ENCODE measurements at places on chromosomes 12 and 14.

GRCh38 chr14:22598896-22599244 is 770 bp downstream of the ABHD4 start:
- DNase-seq = no peak

GRCh38 chr12:73598626-73599025 is 939.0 kb upstream of the ATXN7L3B start:
- DNase-seq = no peak

- DNase-seq = no peak
These were observed 679.0 kb downstream of the AACS start for GRCh38 chr12:125744201-125744600.

GRCh38 chr14:104863923-104864266 is 1.2 kb upstream of the CEP170B start:
- no peak for DNase-seq

- peak; percentile 69 for DNase-seq
These were observed 31.9 kb upstream of the DUSP6 start for GRCh38 chr12:89384050-89384758.

- no peak for DNase-seq
These were observed 354.2 kb downstream of the TMEM132D start for GRCh38 chr12:129549656-129550055.

- DNase-seq = no peak
These were observed 150.1 kb downstream of the SLC38A4 start for GRCh38 chr12:46675736-46676135.

- no peak for DNase-seq
These were observed 9.0 kb upstream of the GPR135 start for GRCh38 chr14:59474172-59474571.

DNA sequence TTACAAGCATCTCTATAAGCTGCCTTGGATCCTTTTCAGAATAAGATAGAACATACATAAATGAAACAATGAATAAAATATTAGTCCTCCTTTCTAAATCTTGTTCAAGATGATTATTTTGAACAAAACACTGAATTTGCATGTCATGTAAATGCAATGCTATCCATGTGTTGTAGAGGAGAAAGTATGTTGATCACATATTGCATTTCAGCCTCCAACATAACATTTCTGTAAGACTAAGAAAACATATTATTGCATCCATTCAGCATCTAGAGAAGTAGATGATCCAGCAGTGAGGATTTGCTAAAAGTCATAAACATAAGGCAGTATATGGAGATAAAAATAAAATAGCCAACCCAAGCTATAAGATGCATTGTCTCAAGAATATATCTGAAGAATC is 172.6 kb downstream of the CPNE8 start:
- DNase-seq = no peak

DNA sequence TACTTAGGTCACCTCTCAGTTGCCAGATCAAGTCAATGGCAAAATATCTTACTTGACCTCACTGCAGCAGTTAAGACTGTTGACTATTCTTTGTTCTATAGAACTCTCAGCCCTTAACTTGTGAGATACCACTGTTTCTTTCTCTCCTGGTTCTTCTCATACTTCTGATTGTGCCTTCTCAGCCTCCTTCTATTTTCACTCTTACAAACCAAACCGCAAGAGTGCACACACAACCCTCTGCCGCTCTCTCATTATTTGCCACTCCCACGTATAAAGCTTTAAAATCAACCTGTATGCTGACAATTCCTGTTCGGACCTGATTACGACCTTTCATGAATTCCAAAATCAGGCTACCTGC is 4.5 kb downstream of the E2F7 start:
- no peak for DNase-seq

GRCh38 chr12:73892201-73892600 is 645.4 kb upstream of the ATXN7L3B start:
- no peak for DNase-seq

GRCh38 chr14:94514351-94514750 is 5.1 kb upstream of the SERPINA12 start:
- DNase-seq = no peak

DNA sequence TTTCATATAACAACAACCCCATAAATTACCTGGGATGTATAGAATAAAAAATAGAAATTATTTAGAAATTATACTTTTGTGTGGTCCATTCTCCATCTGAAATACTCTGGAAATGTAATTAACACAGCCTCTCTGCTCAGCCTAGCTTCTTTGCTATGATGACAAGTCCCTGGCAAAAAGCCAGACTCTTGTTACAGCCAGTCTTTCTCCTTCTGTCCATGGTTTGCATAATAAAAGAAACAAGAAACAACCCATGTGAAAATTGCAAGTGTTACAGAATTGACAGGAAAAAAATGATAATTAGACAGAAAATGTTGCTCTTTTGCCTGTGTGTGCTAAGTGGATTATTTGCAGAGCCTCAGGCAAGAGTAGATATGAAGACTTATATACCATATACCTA is 61.3 kb downstream of the C12orf50 start:
- DNase-seq = no peak

DNA sequence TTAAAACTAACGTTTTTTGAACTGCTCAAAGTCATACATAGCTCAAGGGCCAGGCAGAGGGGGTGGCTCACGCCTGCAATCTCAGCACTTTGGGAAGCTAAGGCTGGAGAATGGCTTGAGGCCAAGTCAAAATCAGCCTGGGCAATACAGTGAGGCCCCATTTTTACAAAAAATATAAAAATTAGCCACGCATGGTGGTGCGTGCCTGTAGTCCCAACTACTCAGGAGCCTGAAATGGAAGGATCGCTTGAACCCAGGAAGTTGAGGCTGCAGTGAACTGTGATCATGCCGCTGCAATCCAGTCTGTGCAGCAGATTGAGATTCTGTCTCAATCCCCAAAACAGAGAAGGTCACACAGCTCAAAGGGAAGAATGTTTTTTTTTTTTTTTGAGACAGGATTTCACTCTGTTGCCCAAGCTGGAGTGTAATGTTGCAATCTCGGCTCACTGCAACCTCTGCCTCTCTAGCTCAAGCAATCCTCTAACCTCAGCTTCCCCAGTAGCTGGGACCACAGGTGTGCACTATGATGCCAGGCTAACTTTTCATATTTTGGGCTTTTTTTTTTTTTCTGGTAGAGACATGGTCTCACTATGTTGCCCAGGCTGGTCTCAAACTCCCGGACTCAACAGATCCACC is 2.9 kb downstream of the RBM23 start:
- peak; percentile 72 for DNase-seq

GRCh38 chr14:92316937-92317336 is 6.0 kb upstream of the SLC24A4 start:
- no peak for DNase-seq

- no peak for DNase-seq
These were observed 36.7 kb downstream of the TBC1D15 start for GRCh38 chr12:71876137-71876799.

DNA sequence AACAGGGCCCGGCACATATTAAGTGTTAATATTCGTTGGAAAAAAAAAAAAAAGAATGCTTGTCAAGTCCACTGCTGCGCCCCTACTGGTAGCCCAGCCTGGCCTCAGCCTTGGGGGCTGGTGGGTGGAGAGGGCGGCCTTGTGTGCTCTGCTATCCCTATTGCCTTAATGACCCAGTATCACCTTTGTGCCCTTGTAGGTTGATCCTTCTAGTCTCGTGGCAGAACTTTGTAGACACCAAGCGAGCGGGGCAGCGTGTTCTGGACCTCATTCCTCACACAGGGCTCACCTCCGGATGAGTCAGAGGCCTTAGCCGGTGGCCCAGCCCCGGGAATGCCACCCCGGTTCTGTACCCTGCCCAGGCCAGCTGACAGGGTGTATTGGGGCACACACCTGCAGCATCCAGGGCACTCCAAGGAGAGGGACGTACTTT is 1.8 kb upstream of the RCOR1 start:
- no peak for DNase-seq

- DNase-seq = no peak
These were observed 11.6 kb downstream of the VRK1 start for GRCh38 chr14:96808619-96809406.

DNA sequence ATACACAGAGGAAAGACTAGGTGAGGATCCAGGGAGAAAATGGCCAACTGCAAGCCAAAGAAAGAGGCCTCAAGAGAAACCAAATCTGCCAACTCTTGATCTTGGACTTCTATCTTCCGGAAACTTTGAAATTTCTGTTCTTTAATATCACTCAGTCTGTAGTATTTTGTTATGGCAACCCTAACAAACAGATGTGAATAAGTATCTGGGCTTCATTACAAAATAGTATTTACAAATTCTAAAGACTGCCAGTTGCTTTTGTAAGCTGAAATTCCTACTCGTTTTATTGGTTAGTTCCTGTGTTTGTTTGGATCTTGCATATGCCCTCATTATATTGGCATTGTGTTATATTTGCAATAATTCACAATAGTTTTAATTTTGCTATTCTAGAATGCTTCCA is 143.2 kb upstream of the USP15 start:
- DNase-seq = no peak

DNA sequence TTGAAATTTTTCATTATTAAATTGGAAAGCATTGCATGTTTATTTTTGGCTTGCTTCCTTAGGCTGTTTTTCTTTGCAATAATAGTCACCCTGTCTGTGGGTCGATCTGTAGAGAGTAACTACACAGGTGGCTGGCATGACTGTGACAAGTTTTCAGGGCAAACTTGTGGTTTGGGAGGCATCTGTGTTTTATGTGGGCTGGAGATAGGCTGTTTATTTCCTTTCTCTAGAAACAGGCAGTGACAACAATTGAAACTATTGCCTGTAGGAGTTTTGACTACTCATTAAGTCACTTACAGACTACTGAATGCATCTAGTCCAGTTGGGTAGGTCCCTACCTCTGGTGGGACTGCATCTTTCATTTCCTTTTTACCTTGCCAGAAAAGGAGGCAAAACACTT is 155.6 kb downstream of the DYRK2 start:
- no peak for DNase-seq

- no peak for DNase-seq
These were observed 1598.4 kb upstream of the TMEM132C start for GRCh38 chr12:126668538-126668937.

GRCh38 chr14:95190346-95190840 is 33.1 kb upstream of the DICER1 start:
- DNase-seq = no peak

- DNase-seq = no peak
These were observed 3.2 kb downstream of the PLBD1 start for GRCh38 chr12:14564336-14564959.

GRCh38 chr12:81500788-81501187 is 258.4 kb downstream of the PPFIA2 start:
- no peak for DNase-seq

DNA sequence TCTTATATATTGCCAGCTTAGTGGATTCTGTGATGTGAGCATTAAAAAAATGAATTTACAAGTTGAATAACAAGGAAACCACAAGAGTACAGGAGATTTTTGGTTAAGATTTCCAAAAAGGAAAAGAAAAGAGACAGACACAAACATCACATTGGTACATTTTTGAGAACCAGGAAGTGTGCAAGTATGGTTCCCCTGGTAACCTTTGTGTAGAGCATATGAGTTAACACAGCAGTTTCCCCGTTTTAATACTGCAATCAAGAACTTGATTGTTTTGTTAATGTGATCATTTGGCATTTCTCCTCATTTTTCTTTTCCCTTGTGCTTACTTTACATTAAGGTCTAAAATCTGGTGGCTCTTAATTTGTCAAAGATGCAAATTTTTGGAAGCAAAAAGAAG is 490.4 kb upstream of the ATP2B1 start:
- no peak for DNase-seq

GRCh38 chr14:92471919-92472318 is 41.7 kb upstream of the RIN3 start:
- no peak for DNase-seq

DNA sequence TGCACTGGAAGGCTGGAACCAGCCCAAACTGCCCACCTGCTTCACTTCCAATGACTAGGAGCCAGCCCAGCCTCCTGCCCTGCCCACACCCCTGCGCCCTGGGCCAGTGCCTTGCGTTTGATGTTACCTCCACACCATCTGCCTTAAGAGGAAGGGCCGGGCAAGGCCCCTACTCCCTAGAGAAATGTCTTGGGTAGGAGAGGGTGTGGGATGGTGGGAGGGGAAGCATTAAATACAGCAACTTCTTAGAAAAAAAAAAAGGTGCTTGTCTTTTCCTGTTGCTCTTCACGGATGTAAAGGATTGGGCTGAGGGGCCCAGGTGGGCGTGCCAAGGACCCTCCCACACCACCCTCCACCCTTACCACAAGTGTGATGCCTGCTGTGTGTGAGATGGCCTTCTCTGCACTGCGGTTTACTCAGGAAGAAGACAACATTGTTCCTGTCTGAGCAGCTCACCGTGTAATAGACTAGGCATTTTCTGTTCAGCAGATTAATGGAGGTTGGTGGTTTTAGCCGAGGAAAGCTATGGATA is 99.9 kb downstream of the NINJ2 start:
- DNase-seq = peak; percentile 96

GRCh38 chr12:46711756-46712155 is 114.0 kb downstream of the SLC38A4 start:
- no peak for DNase-seq

- DNase-seq = no peak
These were observed 14.3 kb downstream of the ASB8 start for GRCh38 chr12:48142818-48143674.

DNA sequence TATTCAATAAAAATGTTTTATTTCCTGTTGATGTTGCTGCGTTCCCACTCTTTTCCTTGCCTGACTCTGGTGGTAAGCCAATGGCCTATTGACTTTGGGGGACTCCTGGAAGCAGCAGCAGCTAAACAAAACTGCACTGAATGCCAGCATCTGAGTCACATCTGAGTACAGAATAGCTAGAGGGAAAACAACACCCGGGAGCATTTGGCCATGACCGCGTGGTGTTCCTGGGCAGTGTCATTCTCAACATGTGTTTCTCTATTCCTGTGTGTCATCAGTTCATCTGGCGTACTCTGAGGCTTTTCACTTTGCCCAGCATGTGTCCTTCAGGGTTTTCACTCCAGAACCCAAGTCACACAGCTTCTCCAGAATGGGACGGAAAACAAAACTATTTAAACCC is 238.8 kb downstream of the PAWR start:
- no peak for DNase-seq

DNA sequence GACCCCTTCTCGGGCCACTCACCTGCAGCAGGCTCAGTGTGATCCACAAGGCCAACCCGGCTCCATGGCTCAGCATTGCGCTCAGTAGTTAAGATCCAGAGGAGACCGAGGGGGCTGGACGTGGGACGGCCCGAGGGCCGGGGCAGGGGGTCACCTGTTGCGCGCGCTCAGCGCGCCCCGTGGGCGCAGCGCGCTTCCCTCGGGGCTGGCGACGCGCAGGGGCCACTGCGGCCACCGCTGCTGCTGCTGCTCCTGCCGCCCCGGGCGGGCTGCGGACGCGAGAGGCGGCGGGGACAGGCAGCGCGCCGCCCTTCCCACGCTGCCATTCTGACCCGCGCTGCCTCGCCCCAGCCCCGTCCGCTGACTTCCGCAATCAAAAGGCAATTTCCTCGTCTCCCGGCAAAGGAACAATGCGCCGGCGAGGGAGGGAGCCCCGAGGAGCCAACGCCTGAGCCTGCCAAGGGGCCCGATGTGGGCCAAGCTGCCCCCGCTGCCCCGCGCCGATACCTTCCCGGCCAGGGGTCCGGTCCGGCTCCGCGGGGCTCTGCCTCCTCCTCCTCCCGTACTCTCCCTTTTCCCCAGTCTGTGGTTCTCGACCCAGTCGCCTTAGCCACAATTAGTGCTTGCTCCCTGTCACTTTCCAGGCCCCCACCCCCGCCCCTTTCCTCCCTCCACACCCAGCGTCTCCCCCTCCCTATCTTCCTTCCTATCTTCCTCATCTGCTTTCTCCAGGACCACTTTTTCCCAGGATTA is 27.3 kb downstream of the PTPRB start:
- DNase-seq = no peak

GRCh38 chr12:47035484-47035883 is 43.9 kb upstream of the PCED1B start:
- DNase-seq = no peak

GRCh38 chr14:53956427-53957201 is at the start of gene BMP4:
Gene BMP4, minus strand, starts transcription at chr14:53956825. Its CDS starts 4,603 bp downstream, at chr14:53952222.
- no peak for DNase-seq
